ENCODE measurements at places on chromosomes 12 and 14. TPM values are rescaled to one million over a fixed set of nuclear protein-coding genes. Genes with fewer than 3 reads are reported as not detected.

The ERP27 gene
- not detected for total RNA-seq

The ING4 gene
- total RNA-seq = 14.7 TPM

The TPCN1 gene
- total RNA-seq = 16.2 TPM

The THTPA gene
- total RNA-seq = 12.6 TPM

The MSI1 gene
- total RNA-seq = 1.0 TPM

The LMNTD1 gene
- not detected for total RNA-seq

The RIMBP2 gene
- total RNA-seq = 0.06 TPM

The CLEC7A gene
- not detected for total RNA-seq

The SPATA7 gene
- 3.4 TPM for total RNA-seq

The MMP14 gene
- 0.51 TPM for total RNA-seq

The HRK gene
- 1.8 TPM for total RNA-seq

The PROX2 gene
- total RNA-seq = not detected

The TSPAN8 gene
- total RNA-seq = 0.22 TPM

The DPPA3 gene
- total RNA-seq = not detected

The FIGNL2 gene
- 0.21 TPM for total RNA-seq

The CRIP2 gene
- 222 TPM for total RNA-seq

The IFNG-AS1 gene
- not detected for total RNA-seq

The GUCY2C gene
- total RNA-seq = not detected

The SDR9C7 gene
- not detected for total RNA-seq

The KLHDC1 gene
- 0.09 TPM for total RNA-seq

The OXA1L gene
- 159 TPM for total RNA-seq

The SYNDIG1L gene
- 0.03 TPM for total RNA-seq

The CARMIL3 gene
- 0.48 TPM for total RNA-seq

The IRF9 gene
- 16.1 TPM for total RNA-seq

The DIO3 gene
- total RNA-seq = 0.07 TPM
